ENCODE measurements at places on chromosomes 4 and X.

DNA sequence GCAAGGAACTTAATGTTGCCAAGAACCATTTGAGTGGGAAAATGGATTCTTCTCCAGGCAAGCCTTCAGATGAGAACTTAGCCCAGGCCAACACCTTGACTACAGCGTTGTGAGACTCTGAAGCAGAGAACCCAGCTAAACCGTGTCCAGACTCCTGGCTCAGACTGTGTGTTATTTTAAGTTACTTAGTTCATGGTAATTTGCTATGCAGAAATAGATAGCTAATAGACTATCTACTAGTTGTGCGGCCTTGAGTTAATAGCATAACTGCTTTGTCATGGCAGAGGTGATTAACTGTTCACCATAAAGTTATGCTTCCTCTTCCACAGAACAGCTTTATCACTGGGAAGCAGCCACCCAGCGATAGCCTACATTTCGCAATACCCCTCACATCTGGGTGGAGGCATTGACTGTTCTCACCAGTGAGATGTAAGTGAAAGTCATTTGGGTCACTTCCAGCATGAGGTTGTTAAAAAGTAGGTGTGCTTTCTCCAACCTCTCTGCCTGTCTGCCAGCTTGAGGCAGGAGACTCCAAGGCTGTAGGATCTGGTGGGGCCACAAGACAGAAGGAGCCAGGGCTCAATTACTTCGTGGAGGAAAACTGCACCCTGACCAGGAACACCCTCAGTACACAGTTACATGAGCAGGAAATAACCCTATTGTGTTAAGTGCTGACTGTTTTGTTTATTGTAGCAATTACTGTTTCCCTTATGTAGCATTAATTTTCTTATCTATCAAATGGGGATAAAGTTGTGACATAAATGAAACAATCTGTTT is 94.2 kb downstream of the GPAT3 start:
- no peaks in the 10 kb centered on the region for H3K4me1 ChIP-seq
- DNase-seq = no peak
- no peaks in the 10 kb centered on the region for H3K36me3 ChIP-seq
- H3K27ac ChIP-seq = no peak overlapping the region
- H3K27me3 ChIP-seq = peaks cover 18% of the 10 kb centered on the region
- no peak overlapping the region for H3K4me3 ChIP-seq

DNA sequence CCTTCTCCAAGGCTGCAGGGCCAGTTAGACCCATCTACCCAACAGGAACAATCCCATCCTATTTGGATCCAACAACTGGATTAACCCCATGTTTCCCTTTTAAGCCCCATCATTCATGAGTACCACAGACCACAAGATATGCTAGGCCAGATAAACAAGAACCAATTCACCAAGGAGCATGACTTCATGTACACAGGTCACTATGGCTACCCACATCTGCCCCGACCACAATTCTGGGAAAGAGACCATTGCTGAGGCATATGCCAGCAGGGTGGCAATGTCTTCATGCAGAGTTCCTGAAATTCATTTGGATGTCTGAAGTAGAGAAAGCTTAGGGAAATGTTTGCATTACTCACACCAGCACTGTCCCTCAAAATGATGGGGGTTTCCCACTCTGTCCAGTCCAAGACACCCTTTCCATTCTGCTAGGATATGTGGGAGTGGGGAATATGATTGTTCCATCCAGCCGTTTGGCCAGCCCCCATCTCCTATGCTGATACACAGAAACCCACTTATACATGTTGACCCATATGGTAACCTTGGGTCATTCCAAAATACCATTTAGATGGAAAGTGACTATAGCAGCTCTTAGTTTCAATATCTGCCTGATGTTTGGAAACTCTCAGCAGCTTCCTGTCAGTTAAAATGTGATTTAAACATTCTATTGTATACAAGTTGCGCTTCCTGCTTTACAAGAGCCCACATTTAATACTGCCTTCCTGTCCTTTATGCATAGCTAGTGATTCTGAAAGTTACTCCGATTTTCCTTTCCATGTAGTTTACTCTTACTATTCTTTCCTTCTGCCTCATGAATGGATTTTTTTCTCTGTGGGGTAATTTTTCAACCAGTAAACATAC is 129.0 kb downstream of the AMMECR1 start:
- DNase-seq = no peak
- H3K27me3 ChIP-seq = no peaks in the 10 kb centered on the region
- no peak overlapping the region for H3K4me3 ChIP-seq
- peaks cover 28% of the 10 kb centered on the region for H3K4me1 ChIP-seq
- peaks cover 15% of the 10 kb centered on the region for H3K36me3 ChIP-seq

DNA sequence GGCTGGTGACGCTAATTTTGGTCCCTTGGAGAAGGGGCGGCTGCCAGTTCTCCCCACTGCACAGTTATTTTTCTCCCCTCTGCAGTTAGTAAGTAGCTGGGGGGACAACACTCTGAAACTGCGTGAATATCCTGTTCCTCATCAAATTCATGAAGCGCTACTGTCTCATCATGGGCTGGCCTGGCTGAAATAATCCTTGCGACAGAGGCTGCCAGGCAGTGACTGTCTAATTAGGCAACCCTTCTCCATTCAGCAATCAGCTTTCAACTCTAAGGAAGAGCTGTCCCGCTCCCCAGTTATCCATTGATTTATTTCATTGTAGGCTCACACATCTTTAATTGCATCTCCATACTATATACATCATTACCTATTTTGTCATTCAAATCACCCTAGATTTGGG is 8.2 kb downstream of the SH3TC1 start:
- DNase-seq = no peak
- no peaks in the 10 kb centered on the region for H3K27me3 ChIP-seq
- no peak overlapping the region for H3K4me3 ChIP-seq
- no peak overlapping the region for H3K27ac ChIP-seq
- H3K4me1 ChIP-seq = peaks cover 7% of the 10 kb centered on the region
- H3K36me3 ChIP-seq = no peaks in the 10 kb centered on the region

DNA sequence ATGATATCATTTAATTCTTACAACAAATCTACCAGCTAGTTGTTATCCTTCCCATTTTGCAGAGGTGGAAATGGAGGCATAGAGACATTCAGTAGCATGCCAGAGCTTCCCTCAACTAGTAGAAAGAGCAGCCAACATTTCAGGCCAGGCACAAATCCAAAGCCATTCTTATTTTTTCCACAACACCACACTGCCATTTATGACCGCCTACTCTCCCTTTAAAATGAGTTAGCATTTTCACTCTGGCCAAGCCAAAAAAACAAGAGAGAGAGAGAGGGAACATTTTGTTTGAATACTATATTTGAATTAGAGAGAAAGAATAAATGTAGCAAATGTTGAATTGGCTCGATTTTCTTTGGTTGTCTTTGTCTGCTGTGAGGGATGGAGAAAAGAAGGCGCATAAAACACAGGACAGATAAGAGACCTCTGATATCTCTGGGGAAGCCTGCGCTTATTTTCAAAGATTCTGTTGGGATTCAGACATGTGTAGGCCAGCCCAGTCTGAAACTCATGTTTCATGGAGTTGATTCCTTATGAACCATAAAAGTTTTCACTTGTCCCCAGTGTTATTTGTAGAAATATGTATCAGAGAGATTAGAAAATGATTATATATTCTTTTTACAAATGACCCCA is 265.7 kb downstream of the RAB28 start:
- DNase-seq = no peak
- H3K36me3 ChIP-seq = no peaks in the 10 kb centered on the region
- no peaks in the 10 kb centered on the region for H3K27me3 ChIP-seq

- no peaks in the 10 kb centered on the region for H3K27me3 ChIP-seq
- no peaks in the 10 kb centered on the region for H3K4me1 ChIP-seq
- H3K4me3 ChIP-seq = no peak overlapping the region
- no peaks in the 10 kb centered on the region for H3K36me3 ChIP-seq
- DNase-seq = no peak
These were observed 106.2 kb upstream of the PTCHD1 start for GRCh38 chrX:23228454-23228853.

- DNase-seq = no peak
- no peaks in the 10 kb centered on the region for H3K36me3 ChIP-seq
- no peaks in the 10 kb centered on the region for H3K4me1 ChIP-seq
- no peak overlapping the region for H3K4me3 ChIP-seq
These were observed 198.9 kb upstream of the ARSJ start for GRCh38 chr4:114178392-114178791.

GRCh38 chrX:150913511-150913910 is 15.0 kb upstream of the CD99L2 start:
- H3K27ac ChIP-seq = no peak overlapping the region
- no peaks in the 10 kb centered on the region for H3K36me3 ChIP-seq
- H3K27me3 ChIP-seq = peaks cover 5% of the 10 kb centered on the region
- no peak overlapping the region for H3K4me3 ChIP-seq

DNA sequence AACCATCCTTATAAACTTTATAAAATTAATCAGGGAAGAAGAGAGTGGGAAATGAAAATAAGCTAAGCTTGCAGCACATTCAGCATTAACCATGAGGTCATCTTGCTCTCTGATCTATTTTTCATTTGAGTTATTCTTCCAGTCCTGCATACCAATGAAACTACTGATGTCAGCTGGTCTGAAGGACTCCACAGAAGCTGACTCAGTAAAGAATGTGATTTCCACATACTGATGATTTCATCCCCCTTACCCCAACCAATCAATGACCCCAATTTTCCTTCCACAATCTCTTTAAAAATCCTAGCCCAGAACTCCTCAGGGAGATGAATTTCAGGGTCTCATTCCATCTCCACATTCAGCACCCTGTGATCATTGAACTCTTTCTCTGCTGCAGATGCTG is 18.8 kb upstream of the DSPP start:
- H3K36me3 ChIP-seq = no peaks in the 10 kb centered on the region
- H3K27ac ChIP-seq = no peak overlapping the region
- H3K4me1 ChIP-seq = no peaks in the 10 kb centered on the region
- DNase-seq = no peak
- no peak overlapping the region for H3K4me3 ChIP-seq
- peaks cover 8% of the 10 kb centered on the region for H3K27me3 ChIP-seq

- DNase-seq = no peak
- H3K27ac ChIP-seq = no peak overlapping the region
- H3K4me3 ChIP-seq = no peak overlapping the region
- no peaks in the 10 kb centered on the region for H3K36me3 ChIP-seq
- no peaks in the 10 kb centered on the region for H3K4me1 ChIP-seq
These were observed 214.5 kb downstream of the NAF1 start for GRCh38 chr4:162952232-162952631.

DNA sequence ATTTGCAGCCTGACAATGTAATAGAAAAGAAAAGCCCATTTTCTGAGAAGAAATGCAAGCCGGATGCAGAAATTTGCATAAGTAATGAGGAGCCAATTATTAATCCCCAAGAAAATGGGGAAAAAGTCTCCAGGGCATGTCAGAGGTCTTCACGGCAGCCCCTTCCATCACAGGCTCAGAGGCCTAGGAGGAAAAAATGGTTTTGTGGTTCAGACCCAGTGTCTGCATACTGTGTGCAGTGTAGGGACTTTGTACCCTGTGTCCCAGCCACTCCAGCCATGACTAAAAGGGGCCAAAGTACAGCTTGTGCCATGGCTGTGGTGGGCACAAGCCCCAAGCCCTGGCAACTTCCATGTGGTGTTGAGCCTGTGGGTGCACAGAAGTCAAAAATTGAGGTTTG is 92.2 kb downstream of the SH3BGRL start:
- no peak overlapping the region for H3K27ac ChIP-seq
- no peaks in the 10 kb centered on the region for H3K27me3 ChIP-seq
- H3K4me1 ChIP-seq = no peaks in the 10 kb centered on the region
- peaks cover 51% of the 10 kb centered on the region for H3K36me3 ChIP-seq

- no peak overlapping the region for H3K4me3 ChIP-seq
- no peak for DNase-seq
- H3K27me3 ChIP-seq = peaks cover 4% of the 10 kb centered on the region
- H3K27ac ChIP-seq = no peak overlapping the region
- H3K4me1 ChIP-seq = no peaks in the 10 kb centered on the region
- no peaks in the 10 kb centered on the region for H3K36me3 ChIP-seq
These were observed 19.9 kb downstream of the ABCG2 start for GRCh38 chr4:88138561-88138960.

All from activated naive CD4-positive, alpha-beta T cell treated with anti-CD3 and anti-CD28 coated beads, Interleukin-2, amount 10 ng/mL, durations not matched to agents 7 days and 5 days (primary cell).